ENCODE measurements at places on chromosomes 3 and 15.

GRCh38 chr15:68051109-68051508 is 3.0 kb upstream of the PIAS1 start:
- DNase-seq: no peak

- DNase-seq: no peak
Observed at GRCh38 chr3:25474052-25474451, 46.0 kb downstream of the RARB start.

GRCh38 chr3:134394380-134394779 is 20.1 kb upstream of the AMOTL2 start:
- DNase-seq: no peak

DNA sequence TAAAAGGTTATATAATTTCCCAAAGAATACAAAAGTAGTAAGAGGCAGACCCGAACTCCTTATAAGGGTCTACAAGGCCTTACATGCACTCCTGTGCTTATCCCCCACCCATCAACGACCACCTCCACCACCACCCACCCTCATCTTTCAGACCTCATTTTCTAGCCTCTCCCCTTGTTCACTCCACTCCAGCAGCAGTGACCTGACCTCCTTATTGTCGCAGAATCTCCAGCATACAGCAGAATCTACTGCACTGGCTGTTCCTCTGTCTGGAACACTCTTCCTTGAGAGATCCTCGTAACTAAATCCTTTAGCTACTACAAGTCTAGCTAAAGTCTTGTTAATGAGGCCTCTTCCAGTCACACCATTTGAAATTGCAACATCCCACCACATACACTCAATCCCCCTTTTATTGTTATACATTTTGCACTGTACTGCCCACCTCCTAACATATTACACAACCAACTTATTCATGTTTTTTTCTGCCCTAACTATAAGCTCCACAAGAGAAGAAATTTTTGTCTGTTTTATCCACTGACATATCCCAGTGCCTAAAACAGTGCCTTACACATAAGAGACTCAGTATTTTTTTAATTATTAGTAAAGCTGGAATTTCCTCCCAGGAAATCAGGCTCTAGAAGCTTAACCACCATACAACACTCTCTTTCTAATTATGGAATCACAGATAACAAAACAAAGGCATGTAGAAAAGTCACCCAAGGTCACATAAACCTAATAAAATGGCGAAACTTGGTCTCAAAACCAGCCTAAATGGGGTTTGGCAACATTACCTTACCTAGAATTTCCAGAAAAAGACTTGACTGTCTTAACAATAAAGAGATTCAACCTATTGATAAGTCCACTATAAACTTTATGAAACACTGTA is 40.2 kb downstream of the ZNF148 start:
- no peak for DNase-seq

GRCh38 chr3:114498539-114499370 is 204.9 kb downstream of the TIGIT start:
- no peak for DNase-seq

GRCh38 chr15:66870880-66871388 is 168.9 kb downstream of the SMAD6 start:
- no peak for DNase-seq

DNA sequence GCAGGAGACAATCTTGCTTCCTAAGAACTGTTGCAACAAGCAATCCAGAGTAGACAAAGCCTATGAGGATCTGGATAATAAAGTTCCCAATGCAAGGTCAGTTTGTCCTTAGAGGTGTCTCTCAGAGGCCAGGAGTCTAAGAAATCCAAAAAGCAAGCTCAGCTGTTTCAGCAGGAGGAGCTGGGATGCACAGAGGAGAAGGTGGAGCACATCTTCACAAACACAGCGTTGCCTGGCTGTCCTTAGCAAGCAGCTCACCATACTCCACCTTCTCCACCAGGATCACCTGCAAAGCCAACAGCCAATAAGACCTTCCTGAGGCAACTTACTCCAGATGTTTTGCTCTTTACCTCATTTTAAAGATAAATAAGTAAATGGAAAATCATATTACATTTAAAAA is 365 bp downstream of the ZBED2 start:
- no peak for DNase-seq

GRCh38 chr15:70505936-70506912 is 257.1 kb downstream of the UACA start:
- DNase-seq: no peak

DNA sequence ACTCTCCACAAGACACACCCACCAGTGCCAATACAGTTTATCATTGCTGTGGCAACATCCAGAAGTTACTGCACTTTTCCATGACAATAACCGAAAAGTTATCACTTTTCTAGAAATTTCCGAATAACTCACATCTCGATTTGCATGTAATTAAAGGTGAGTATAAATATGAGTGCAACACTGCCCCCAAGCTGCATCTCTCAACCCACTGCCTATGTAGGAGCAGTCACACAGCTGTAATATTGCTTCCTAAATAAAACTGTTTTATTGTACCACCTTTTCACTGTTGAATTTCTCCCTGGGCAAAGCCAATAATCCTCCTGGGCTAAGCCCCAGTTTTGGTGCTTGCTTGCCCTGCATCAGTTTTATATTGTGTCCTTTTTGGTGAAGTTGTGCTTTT is 601.0 kb upstream of the EPHA6 start:
- no peak for DNase-seq

DNA sequence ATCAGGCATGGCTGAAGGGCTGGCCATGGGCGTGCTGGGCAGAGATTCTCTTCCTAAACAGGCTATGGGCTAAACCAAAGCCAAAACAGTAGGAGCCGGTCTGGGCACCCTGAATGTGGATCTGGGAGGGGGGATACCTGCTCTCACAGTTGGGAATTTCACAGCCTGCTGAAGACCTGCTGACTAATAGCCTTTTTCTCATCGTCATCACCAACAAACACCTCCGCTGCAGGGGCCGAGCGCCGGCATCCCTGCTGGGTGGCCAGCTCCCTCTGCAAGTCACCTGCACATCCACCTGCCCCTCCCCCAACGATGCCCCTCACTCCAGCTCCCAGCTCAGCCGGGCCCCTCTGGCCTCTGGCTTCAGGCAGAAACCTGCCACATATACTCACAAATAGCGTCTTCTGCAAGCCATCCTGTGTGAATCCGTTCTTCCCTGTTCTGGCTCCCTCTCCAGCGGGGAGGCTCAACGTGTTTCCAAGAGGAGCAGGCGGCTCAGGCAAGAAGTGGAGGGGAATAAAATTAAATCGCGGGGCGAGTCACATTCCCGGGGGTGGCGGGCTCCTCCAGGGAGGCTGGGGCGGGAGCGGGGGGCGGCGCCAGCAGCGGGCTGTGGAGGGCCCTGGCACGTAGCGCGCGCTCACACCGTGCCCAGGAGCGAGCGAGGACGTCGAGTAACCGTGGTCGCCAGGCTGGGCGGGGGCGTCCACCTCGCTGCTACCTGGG is 466 bp downstream of the IQSEC1 start:
- peak; percentile 50 for DNase-seq

DNA sequence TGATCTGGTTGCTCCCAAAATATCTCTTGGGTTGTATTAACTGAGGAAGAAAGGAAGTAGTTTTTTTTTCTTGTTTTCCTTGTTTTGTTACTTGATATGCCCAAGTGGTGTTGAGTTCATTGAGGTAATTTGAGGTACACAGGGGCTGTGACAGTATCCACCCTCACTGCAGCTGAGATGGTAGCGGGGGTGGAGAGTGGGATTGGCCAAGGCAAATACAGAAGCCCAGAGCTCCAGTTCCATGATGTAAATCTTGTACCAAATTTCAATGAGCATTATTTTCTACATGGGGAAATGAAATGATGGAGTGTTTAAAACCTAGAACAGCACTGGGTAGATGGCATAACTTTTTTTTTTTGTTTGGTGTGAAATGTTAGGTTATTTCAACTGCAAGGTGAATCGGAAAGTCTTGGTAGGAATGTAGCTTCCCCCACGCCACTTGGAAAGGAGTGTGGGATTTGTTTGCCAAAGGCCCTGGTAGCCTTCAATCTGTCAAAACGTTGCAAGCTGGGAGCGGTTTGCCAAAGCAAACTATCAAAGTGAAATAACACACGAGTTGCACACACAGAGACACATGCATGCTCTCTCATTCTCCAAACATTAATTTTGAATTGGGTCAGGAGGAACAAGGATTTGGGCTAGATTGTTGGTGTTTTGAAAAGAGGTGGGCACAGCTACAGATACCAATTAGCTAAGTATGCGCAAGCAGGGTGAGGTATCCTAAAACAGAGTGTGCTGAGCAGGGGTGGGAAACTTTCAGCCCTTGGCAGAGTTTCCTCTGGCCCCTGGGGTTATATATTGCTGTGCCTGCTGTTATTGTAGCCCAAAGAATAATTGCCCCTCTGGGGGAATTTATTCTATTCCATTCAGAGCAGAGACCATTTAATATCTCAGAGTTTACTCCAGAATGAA is 34.6 kb downstream of the THSD4 start:
- DNase-seq: no peak

Data from SK-N-SH (cell line).